ENCODE measurements at places on chromosomes 12 and 14.

DNA sequence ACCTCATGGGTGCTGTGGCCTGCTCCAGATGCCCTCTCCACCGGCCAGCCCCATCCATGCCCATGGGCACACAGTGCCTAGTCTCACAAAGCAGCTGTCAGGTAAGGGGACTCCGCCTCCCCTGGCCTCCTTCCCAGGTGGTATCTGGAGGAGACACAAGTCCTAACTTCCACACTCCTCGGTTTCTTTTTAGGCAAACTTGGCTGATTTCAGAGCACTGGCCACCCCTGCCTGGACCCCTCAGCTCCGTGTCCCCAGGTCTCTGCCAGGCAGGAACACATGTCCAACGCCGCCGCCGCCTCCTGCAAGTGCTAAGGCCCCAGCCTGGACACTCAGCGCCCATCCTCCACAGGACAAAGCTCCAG is 324.1 kb upstream of the DIO3 start:
- no peak for DNase-seq

GRCh38 chr12:80807640-80808288 is 91.1 kb downstream of the MYF5 start:
- DNase-seq = no peak

GRCh38 chr14:54864526-54864925 is 38.1 kb downstream of the GCH1 start:
- DNase-seq = no peak

GRCh38 chr12:38890102-38890855 is 15.1 kb downstream of the CPNE8 start:
- DNase-seq = no peak

- no peak for DNase-seq
Observed at GRCh38 chr12:130827432-130827831, 11.6 kb downstream of the STX2 start.

GRCh38 chr14:92005019-92005418 is 34.8 kb downstream of the TRIP11 start:
- DNase-seq = no peak

- DNase-seq = peak; percentile 36
Observed at GRCh38 chr14:80638620-80639515, 302.7 kb downstream of the CEP128 start.

DNA sequence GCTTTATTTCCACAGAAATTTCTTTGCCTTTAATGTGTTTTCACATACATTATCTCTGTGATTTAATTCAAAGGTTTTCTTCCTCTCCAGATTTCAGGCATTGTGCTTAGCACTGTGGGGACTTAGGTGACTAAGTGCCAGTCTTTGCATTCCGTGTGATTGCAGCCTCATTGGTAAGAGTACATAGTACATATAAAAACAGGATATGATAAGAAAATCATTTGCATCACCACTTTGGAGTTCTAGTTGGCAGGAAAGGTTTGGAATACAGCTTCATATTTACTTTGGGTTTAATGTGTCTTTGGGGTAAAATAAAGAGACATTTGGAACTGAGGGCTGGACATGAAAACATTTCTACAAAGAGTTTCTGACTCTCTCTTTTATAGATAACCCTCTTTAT is 37.8 kb upstream of the C12orf75 start:
- no peak for DNase-seq

DNA sequence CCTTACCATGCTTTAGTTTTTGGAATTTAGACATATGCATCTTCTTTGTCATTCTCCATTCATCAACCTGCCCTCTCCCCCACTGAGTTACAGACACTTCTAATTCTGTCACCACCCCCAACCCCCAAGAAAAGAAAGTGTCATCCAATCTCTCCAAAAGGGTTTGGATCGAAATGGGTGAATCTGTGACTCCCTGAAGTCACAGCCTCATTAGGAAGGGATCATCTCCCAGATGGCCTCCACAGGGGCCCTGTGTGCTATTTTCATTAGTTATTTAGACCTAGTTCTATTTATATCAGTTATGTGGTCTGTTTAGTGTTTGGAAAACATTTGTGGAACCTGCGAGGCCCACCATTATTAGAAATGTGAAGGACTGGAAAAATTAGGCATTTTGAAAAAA is 191.0 kb upstream of the ATP2B1 start:
- DNase-seq = no peak

GRCh38 chr12:81080431-81080983 is 2.6 kb downstream of the ACSS3 start:
- DNase-seq = no peak

DNA sequence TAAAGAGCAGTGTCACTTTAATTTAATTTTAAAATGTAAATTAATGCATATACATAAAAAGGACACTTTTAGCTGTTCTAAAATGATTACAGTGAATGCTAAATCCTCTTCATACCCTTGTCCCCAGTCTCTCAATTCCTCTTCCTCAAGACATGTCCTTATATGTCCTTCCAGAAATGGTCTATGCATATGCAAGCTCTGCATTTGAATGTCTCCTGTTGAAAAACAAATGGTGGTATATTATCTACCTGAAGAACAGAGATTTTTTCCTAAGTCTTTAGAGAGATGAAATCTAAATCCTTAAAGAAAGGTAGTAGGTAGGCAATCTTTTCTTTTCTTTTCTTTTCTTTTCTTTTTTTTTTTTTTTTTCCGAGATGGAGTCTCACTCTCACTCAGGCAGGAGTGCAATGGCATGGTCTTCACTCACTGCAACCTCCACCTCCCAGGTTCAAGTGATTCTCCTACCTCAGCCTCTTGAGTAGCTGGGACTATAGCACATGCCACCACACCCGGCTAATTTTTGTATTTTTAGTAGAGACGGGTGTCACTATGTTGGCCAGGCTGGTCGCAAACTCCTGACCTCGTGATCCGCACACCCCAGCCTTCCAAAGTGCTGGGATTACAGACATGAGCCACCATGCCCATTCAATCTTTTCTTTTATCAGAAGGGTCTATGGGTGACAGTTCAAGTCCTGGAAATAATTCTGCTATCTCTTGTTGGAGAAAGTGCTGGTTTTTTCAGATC is 180.5 kb downstream of the PRKCH start:
- no peak for DNase-seq

- no peak for DNase-seq
Observed at GRCh38 chr12:68854554-68854953, 46.6 kb downstream of the MDM2 start.

DNA sequence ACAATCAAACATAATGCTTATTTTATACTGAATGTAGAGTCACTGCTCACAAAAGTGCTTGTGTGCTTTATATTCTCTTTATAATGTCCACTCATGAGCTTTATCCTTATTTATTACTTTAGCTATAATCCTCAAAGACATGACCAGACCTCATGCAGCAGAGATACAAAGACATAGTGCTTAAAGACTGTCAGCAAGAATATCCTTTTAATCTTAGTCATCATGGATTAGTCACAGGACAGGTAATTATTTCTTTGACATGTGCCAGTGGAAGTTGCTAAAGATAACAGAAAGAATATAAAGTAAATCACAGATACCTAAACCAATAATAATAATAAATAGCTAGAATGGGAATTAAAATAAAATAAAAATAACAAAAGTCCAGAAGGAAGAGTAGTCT is 707.5 kb downstream of the BCL11B start:
- no peak for DNase-seq

DNA sequence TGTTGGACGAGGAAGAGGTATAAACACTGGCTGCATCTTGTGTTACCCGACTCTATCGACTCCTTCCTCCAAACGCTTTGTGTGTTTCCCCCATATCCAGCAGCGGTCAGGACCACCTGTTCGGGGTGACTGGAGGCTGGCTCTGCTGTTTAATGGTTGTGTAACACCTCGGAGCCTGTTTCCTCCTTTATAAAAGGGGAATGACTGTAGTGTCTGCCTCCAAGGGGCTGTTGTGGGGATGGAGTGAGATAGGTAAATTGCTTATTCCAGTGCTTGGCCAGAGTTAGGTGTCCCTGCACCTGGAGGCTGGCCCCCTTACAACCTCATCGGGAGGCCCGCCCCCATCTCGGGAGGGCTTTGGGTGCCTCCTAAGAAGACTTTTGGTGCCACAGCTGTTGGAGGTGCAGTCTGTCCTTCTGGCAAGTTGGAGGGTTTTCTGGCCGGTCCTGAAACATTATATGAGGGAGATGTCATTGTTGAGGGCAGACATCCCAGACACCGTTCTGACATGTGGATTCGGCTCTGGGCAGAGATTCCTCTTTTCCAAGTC is 1.1 kb downstream of the MLXIP start:
- peak; percentile 27 for DNase-seq

- DNase-seq = peak; percentile 28
Observed at GRCh38 chr12:45232146-45232755, 16.4 kb downstream of the ANO6 start.
